Fibroblast of mammary gland (primary cell): ENCODE measurements at places on chromosomes 4 and X.

- no peak for DNase-seq
These were observed 2.1 kb upstream of the GPC4 start for GRCh38 chrX:133417364-133417763.

DNA sequence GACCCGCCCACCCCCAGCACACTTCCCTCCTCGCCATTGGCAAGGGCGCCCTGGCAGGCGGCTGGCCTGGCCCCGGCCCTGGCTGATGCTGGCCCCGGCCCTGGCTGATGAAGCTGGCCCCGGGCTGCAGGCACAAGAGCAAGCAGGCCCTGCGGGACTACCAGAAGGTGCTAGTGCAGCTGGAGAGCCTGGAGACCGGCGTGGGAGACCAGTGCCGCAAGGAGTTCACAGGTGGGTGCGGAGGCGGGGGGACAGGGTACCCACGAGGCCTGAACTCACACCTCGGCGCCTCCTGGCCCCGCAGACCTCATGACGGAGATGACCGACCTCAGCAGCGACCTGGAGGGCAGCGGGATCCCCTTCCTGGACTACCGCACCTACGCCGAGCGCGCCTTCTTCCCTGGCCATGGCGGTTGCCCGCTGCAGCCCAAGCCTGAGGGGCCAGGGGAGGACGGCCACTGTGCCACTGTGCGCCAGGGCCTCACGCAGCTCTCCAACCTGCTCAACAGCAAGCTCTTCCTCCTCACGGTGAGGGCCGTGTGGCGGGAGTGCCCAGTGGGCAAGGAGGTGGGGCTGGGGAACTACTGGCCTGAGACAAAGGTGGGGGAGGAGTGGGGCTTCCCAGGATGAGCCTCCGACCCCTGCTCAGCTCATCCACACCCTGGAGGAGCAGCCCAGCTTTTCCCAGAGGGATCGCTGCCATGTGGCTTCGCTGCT, 6.1 kb upstream of the SRPK3 start:
- DNase-seq: no peak

- no peak for DNase-seq
These were observed 766.9 kb upstream of the PCDH10 start for GRCh38 chr4:132382243-132382642.

DNA sequence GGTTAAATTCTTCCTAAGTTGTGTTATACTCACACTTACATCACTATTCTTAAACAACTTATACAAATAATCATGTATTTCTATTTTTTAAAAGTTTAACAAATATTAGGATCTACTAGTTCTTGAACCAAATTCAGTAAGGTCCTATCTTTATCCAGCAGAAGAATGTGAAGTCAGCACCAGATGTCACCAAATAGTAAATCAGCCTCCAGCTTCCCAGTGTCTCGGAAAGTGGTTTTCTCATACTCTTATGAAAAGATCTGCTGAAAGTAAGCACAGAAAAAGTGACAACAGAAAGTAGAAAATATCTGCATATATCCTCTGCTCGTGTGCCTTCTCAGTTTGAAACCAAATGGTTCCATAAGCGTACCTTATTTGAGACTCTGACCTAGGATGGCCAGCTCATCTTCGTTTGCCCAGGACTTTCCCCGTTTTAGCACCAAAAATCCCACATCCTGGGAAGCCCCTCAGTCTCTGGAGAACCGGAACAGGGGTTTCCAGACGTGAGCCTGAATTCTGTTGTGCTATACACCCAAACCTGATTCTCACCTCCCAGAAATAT, 98.0 kb upstream of the DCLK2 start:
- no peak for DNase-seq

- no peak for DNase-seq
These were observed 104.1 kb downstream of the ZNF518B start for GRCh38 chr4:10353110-10353509.

DNA sequence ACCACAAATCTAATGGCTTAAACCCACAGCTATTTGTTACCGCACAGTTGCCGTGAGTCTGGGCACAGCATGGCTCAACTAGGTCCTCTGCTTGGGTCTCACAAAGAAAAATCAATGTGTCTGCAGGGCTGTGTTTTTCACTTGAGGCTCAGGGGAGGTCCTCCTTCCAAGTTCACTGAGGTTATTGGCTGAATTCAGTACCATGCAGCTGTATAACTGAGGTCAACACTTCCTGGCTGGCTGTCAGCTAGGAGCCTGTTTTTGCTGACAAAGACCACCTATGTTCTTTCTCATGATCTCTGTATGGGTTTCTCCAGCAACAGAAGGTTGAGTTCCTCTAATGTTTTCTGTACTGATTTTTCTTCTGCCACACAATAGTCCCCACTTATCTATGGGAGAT, 736.7 kb upstream of the PRKX start:
- no peak for DNase-seq

DNA sequence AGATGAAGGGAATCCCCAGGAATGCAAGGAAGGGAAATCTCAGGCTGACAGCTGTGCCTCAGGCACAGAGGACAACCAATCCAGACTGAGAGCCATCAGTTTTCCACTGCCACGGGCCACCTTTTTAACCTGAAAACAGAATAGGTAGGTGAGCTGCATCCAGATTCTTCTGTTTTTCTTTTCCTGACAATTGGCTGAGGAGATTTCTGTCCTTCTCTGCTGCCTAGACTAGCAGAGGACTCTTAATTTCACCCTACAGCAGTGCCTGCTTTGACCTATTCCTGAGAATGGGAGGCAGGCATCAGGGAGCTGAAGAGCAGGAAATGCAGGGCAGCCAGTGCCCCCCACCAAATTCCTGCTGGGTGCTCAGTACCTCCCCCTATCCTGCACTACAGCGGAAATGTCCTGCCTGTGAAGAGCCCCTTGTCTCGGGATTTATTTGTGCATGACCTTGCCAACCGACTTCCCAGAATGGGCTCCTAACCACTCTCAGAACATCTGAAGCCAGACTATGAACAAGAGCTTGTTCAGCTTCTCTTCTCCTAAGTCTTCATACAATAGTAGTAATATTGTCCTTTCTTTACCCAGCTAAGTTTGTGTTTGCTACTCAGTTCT, 65.1 kb downstream of the CASK start:
- DNase-seq: no peak

DNA sequence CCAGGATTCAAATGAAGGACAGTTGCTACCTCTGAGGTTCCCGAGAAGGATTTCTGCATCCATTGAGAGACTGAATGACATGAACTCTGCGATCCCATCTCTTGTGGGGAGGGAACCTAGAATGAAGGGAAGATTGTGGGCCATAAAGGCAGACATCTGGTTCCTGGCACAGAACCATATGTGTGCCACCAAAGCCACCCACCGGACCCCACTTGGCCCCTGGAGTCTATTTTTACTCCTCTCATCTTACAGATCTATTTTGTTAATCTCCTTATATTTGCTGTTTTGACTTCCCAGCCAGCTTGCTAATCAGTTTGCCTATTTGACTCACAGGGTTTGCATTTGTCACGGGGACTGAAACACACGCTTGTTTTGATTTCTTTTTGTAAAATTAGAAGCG, 7.3 kb downstream of the SOD3 start:
- no peak for DNase-seq

DNA sequence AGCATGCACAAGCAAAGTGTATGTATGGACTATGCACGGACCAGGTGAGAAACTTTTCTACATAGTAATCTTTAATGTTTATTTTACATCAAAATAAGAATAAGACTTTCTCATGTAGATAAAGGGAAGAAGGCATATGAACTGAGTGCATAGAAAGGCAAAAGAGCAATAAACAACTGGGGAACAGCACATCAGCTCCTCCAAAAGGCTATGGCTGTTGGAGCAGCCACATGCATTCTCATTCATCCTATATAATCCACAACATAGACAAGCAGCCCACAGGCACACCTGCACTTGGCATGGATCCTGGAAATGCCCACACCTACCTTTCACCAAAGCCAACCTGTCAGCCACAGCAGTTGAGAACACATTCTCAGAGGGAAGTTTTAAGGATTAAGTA, 586.9 kb upstream of the INTU start:
- DNase-seq: no peak
